ENCODE measurements at places on chromosomes 5 and 9.

DNA sequence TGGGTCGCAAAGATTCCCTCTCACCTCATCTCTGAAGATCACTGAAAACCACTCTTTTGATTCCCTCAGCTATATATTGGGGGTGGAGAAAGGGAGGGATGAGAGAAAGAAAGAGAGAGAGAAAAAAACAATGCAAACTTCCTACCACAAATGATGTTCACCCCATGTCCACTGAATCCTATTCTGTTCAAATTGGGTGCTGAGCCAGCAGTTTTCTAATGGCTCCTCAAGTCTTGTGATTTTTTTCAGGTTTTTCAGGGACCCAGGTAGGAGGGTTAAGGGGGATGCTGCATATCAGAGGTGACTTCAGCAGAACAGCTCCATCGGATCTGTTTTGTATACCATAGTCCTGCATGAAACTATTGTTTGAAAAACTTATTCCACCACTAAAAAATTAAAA, 95.9 kb downstream of the SH3TC2 start:
- no peak for DNase-seq

DNA sequence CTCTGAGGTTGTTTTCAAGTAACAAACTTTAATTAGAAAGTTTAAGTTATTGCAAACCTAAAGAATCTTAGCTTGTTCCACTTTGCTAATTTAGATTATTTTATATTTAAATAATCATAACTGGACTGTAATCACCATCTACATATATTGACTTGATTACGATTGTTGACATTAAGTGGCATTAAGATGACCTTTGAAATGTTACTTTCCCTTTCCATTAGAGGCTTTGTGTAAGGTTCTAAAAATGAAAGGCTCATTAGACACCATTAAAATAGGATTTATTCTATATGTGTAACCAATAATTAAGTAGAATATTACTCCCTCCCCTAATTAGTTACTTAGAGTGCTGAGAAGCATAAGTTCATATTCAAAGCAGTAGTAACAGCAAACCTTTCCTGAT, 358.1 kb downstream of the GLIS3 start:
- DNase-seq = no peak

- peak; percentile 88 for DNase-seq
Measured at GRCh38 chr5:103114440-103114839, 5.5 kb downstream of the GIN1 start.

- DNase-seq = no peak
Measured at GRCh38 chr5:981456-981855, 27.1 kb upstream of the NKD2 start.

DNA sequence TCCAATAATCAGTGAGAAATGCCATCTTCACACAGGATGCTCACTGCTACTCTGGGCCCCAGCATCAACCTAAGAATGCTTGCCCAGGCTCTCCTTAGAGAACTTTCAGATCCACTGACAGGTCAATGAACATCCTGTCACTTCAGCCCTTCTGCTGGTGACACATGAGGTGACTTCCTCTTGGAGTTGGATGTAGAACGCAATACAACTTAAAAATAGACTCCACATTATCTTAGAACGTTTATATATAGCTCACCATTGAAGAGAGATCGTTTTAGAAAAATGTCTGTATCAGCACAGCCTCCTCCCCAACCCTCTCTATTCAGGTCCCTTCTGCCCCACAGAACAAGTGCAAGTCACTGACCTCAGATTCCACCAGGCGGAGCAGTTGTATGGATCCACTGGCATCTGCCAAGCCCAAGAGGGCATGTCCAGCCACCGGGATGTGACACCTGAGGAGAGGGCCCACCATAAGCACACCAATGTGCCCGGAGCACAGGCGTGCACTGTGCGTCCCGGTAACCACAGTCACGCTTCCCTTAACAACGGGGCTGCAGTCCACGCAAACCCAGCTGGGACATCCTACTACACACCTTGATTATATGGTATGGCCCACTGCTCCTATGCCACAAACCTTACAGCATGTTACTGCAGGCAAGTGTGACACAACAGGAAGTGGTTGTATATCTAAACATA, 2.9 kb downstream of the DPH7 start:
- no peak for DNase-seq

- peak; percentile 21 for DNase-seq
Measured at GRCh38 chr5:151208481-151208914, 15.4 kb downstream of the CCDC69 start.

DNA sequence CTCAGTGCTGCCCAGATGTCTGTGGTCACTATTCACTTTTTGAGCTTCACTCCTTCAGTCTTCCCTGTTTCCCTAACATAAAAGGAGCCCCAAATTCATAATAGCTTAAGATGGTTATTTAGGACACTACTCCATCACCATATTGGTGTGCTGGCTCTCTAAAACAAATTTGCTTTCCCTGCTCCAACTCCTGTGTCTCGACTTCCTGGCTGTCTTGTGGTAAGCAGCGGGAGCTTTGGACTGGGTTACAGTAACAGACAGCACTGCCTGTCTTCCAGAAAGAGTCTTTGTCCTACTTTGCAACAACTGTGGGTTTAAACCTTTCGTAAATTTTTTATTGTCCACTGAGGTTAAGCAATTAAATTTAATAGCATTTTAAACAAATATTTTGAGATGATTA, 389.4 kb downstream of the CDH9 start:
- no peak for DNase-seq

- no peak for DNase-seq
Measured at GRCh38 chr5:32526810-32527209, 58.5 kb upstream of the SUB1 start.

DNA sequence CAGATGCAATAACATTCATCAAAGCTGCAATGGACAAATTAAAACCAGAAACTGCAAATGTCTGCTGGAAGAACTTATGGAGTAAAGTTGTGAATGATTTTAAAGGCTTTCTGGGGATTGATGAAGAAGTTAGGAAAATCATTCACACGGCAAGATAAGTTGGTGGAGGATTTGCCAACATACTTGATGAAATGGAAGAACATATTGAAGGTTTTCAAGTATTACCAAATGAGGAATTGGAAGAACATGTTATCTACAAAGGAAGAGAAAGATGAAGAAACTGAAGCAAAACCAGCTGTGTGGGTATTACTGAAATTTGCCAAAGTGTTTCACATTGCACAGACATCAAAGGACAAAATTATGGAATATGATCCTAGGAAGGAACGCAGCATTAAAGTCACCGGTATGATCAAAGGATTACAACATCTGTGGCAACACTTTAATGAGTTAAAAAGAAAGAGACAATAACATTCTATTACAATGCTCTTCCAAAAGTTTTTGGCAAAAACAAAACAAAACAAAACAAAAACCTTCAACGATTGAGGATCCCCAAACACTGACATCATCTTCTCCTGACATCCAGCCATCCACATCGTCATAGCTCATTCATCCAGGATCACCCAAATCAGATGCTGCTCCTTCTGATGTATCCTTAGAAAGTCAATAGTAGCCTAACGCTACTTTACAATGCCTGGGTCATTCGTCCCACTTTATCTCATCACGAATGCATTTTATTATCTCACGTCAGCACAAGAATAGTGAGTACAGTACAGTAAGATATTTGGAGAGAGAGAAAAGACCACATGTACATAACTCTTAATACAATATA, 61.3 kb upstream of the SMC5 start:
- no peak for DNase-seq

GRCh38 chr9:99146574-99146973, 41.7 kb downstream of the TGFBR1 start:
- no peak for DNase-seq

DNA sequence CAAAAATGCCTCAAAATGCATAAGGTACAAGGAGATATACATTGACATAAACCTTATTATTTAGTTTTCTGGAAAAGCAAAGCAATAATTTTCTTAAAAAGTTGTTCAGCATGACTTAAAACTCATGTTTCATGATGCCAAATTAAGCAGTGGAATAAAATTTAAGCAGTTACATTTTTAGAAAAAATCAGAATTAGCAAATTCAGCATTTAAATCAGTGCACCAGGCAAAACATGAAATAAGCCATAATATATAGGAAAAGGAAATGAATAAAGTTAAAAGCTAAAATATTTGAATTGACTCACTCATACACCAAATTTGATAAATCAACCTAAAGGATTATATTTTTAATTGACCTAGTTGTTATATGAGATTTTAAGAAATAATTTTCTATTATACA, 795.1 kb upstream of the CDH6 start:
- DNase-seq = no peak

- no peak for DNase-seq
Measured at GRCh38 chr9:75889977-75890471, 449 bp upstream of the PCSK5 start.

- no peak for DNase-seq
Measured at GRCh38 chr5:126358525-126358924, 64.7 kb upstream of the GRAMD2B start.

- DNase-seq = no peak
Measured at GRCh38 chr9:36802201-36802920, 229.7 kb downstream of the MELK start.

GRCh38 chr5:179164331-179165311, 104.4 kb downstream of the ZNF354C start:
- DNase-seq = no peak

- DNase-seq = peak; percentile 16
Measured at GRCh38 chr5:160970605-160971191, 118.7 kb upstream of the ATP10B start.

- no peak for DNase-seq
Measured at GRCh38 chr5:83877911-83878706, 157.5 kb upstream of the HAPLN1 start.

DNA sequence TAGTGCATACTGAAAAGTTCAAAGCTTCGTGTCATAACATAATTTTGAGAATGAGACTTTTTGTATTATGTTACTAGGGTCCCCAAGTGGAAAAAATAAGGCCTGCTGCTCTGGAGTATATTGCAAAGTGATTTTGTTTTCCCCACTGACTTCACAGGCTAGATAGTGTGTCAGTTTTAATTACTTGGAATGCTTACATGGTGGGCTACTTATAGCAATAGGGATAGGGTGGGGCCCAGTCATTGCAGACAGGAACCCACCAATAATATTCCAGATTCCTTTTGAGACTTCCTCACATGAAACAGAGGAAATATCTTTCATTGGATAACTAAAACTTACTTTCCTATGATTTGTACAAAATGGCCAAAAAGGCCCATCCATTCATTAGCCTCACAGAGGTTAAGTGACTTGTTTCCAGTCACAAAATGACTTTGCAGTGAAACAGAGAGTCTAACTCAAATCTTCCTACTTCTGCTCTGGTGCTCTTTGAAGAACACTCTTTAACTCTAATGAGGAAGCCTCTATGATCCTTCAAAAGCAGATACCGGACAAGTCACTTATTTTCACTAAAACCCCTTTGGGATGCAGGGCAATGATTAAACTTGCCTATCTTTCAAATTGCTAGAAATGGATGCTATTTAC, 16.2 kb upstream of the MEF2C start:
- DNase-seq = no peak

DNA sequence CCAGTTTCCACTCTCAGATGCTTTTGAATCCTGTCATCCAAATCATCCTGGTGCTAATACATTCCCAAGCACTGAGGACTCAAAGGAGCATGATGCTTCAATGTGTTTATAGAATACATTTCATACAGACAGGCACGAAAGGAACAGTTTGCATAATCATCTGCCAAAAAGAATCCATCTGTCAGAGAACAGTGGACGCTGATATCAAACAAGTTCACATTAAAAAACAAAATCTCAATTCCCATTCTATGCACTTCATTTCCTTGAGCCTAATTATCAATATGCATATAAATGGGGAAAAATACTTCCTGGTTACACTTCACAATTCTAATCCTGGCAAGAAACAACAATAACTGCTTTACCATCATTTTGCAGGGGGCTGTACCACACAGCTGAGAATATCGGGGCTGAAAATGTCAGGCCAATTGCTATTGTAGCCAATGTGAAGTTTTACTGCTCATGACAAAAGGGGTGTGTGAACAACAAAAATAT, 125.5 kb upstream of the FAM174A start:
- no peak for DNase-seq

GRCh38 chr5:178777520-178777919, 47.1 kb upstream of the ZNF354A start:
- peak; percentile 52 for DNase-seq

DNA sequence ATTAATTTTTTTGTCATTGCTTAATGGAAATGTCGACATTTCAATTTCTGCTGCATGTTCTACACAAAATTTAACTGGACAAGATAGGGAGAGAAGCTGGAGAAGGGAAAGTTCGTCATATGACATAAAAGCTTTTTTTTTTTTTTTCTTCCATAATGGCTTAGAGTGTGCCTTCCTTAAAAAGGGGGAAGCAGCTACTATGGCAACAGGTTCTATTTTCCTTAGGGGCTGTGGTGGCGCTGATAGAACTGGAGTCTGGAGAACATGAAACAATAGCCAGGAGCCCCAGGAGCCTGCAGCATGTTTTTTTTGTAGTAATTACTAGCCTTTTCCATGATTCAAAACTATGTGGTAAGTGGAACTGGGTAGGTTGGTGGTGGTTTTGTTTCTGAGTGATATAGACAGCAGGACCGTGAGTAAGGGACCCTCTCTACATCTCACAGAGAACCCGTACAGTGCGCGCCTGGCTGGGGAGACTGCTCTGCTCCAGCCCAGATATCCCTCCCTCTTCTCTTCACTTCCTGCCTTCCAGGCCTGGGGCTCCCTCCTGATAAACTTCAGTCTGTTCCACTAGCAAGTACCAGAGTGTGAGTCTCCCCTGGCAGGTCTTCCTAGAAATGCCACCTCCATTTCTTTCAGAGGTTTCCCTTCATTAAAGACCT, 301.6 kb downstream of the NR3C1 start:
- peak; percentile 54 for DNase-seq

GRCh38 chr5:167995844-167996425, 295.5 kb upstream of the WWC1 start:
- DNase-seq = no peak

DNA sequence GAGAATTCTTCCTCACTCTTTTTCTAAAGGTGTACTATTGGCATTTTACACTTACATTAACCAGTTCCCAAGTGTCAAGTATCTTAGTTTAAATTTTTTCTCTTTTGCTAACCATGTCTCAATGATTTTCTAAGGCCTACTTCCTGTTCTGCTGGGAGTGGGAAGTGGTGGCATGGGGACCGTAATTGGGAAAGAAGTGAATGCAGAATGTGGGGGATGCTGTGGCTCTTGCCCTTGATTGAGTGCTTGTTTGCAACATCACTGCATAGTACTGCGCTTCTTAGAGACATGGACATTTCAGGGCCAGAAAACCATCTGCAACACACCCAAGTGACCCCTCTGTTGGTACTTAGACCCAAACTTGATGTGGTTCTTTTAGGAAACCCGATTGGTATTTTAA, 32.8 kb downstream of the MRRF start:
- DNase-seq = peak; percentile 54

DNA sequence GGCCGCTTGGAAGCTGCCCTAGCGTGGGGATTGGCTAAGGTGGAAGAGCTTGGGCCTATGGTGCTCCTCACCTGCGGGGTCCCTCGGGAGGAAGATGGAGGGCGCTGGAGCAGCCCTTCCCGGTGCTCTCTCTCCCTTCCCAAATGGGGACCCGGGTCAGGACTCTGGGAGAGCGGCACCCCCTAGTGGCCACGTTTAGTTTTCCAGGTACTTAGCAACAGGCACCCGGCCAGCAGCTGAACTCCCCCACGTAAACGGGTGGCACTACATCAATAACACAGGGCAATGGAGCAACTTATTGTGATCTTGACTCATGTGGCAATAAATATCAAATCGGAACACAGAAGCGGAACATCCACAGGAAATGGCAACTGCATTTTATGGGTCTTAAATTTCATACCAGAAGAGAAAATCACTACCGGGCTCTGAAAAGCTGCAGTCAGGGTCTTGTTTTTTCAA, 316.6 kb downstream of the AGTPBP1 start:
- DNase-seq = peak; percentile 61

All from KBM-7 (cell line).